ENCODE measurements at places on chromosomes 4 and X.

DNA sequence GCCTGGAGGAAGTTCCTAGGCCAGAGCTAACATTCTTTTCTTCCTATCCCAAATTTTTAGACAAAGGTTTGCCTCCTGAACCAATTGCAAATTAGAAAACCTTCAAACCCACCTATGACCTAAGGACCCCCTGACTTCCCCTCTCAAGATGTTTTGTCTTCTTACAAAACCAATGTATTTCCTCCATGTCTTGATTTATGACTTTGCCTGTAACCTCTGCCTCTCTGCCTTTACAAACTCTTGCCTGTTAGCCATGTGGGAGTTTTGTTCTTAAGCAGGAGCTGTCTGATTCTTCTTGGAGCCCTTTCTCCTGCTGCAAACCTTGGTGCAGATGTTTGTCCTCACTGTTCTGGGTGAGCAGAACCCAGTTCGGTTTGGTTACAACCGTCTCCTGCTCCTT is 222.3 kb upstream of the BOD1L1 start:
- DNase-seq, result no peak

DNA sequence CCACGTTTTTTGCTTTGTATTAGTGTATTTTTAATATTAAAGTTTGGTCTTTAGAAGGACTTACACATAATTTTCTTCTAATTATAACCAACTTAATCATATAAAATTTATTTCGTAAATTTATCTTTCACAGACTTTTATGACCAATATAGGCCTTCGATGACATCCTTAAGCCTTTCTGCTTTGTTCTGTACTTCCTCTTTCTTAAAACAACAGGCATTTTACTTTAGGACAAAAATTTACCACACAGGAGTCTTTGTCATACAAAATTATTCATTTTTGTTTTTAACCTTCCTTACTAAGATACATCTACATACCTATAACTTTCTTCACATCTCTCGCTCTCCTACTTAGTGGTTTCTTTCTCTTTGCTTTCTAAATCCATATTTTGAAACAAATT is 56.3 kb downstream of the RGS12 start:
- no peak for DNase-seq

DNA sequence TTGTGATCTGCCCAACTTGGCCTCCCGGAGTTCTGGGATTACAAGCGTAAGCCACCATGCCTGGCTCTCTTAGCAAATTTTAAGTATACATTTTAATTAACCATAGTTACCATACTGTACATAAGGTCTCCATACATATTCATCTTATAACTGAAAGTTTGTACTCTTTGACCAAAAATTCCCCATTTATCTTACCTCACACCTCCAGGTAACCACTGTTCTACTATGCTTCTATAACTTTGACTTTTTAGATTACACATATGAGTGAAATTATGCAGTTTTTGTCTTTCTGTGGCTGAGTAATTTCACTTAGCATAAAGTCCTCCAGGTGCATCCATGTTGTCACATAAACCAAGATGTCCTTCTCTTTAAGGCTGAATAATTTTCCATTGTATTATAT is 17.4 kb downstream of the C4orf51 start:
- DNase-seq, result no peak

DNA sequence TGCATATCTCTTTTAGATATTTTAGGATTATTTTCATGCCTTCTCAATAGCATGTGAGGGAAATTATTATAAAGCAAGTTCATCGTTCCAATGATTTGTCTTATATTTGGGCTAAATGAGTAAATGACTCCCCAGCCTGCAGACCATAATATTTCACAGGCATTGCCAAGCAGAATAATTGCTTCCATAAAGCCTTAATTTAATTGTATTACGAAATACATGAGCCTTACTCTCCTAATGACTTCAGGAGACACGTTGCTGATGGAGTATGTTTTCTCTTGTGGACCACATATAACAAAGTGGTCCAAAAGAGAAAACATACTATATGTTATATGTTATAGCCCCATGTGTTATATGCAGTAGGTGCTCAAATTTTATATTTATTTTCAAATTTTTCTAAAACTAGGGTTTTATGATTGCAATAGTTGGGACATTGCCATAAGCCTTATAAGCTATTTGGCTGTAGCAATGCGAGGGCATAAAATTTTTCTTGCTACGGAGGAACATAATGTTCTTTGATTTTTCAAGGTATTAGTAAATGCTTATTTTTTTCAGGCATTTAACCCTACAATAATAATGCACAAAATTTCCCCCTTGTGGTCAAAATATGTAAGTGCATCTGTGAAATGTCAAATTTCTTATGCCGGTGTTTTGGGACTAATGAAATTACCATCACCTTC is 26.2 kb upstream of the TMPRSS11D start:
- peak; percentile 37 for DNase-seq

DNA sequence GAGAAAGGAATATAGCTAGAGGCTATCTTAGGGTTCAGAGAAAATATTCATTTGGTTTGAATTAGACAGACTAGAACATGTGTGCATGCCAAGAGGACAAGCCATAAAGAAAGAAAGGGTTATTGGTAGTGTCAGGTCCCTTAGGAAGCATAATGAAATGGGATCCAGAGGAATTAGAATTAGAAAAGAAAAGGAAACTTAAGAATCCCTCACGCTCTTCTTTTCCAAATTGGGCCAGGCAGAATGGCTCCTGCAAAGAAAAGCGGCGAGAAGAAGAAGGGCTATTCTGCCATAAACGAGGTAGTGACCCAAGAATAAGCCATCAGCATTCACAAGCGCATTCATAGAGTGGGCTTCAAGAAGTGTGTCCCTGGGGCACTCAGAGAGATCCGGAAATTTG is 4.9 kb upstream of the ABCG2 start:
- DNase-seq, result no peak

Data from DMS53 (cell line).